Hair follicle dermal papilla cell (primary cell): ENCODE measurements at places on chromosomes 3 and 15. TPM values are rescaled to one million over a fixed set of nuclear protein-coding genes. Genes with fewer than 3 reads are reported as not detected.

Gene SEC11A
- total RNA-seq, result 128 and 145 TPM in 2 replicates

Gene NCBP2
- 43.0 and 48.3 TPM in 2 replicates for total RNA-seq

Gene RASGRF1
- not detected in 2 replicates for total RNA-seq

Gene PLOD2
- 169 and 180 TPM in 2 replicates for total RNA-seq

Gene FEZF2
- total RNA-seq, result not detected in 2 replicates

Gene MESP2
- 0.12 and 0.32 TPM in 2 replicates for total RNA-seq

Gene NR1I2
- total RNA-seq, result 0.16 TPM in 1 of 2 replicates, not detected in the other

Gene CPA3
- 1.5 and 3.0 TPM in 2 replicates for total RNA-seq

Gene DNAH1
- total RNA-seq, result 6.7 and 9.2 TPM in 2 replicates

Gene OR5H14
- total RNA-seq, result not detected in 2 replicates

Gene EPB42
- total RNA-seq, result not detected in 2 replicates

Gene CDC25A
- 1.8 and 2.8 TPM in 2 replicates for total RNA-seq

Gene DTX3L
- 49.5 and 60.2 TPM in 2 replicates for total RNA-seq

Gene NECTIN3
- total RNA-seq, result 123 and 136 TPM in 2 replicates

Gene EFHB
- total RNA-seq, result under 0.01 and 0.97 TPM in 2 replicates

Gene HMG20A
- 32.9 and 43.3 TPM in 2 replicates for total RNA-seq

Gene GDPGP1
- 4.5 and 7.5 TPM in 2 replicates for total RNA-seq

Gene XYLB
- 6.2 and 13.5 TPM in 2 replicates for total RNA-seq

Gene ROPN1
- not detected in 2 replicates for total RNA-seq

Gene ADCY5
- total RNA-seq, result 0.97 and 1.3 TPM in 2 replicates

Gene LMOD3
- total RNA-seq, result not detected in 2 replicates

Gene C3orf22
- not detected in 2 replicates for total RNA-seq

Gene SLC2A2
- total RNA-seq, result under 0.01 TPM in 1 of 2 replicates, not detected in the other

Gene WDR49
- total RNA-seq, result 0.49 TPM in 1 of 2 replicates, not detected in the other
